Hepatocyte (in vitro differentiated cells): ENCODE measurements at places on chromosomes 11 and 22.

GRCh38 chr22:20145206-20145831 lies 5.5 kb downstream of the CCDC188 start:
- no peak for DNase-seq

DNA sequence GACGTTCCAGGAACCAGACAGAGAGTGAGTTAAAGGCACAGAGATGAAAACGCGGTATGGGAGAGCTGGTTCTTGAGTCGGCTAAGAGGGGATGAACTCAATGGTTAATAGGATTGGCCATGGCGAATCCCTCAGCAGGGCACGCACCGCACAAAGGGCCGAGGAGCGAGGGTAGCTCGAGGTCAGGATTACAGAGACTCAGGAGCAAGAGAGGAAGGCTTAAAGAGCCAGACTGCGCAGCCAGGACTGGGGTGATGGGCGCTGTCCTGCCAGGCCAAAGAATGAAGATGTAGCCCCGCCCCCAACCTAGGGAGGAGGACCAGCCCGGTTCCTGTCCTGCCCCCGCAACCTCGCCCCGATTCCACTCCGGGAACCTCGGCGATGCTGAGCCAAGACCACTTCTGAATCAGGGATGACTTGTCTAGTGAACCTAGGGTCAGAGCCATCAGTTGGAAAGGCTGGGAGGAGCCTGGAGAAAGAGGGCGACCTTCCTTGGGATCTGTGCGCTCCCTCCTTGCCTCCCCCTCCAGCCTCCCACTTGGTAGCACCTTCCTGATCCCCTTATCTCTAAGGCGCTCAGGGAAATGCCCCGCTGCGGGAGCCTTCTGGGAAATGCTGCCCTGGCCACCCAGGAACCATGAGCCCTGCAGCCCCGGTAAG lies at the start of gene PLEKHB1:
Gene PLEKHB1 (plus strand): TSS at position 610 of the 660 bp plus-strand sequence. CDS start 28 bp downstream, at position 638.
- DNase-seq = peak; percentile 60

DNA sequence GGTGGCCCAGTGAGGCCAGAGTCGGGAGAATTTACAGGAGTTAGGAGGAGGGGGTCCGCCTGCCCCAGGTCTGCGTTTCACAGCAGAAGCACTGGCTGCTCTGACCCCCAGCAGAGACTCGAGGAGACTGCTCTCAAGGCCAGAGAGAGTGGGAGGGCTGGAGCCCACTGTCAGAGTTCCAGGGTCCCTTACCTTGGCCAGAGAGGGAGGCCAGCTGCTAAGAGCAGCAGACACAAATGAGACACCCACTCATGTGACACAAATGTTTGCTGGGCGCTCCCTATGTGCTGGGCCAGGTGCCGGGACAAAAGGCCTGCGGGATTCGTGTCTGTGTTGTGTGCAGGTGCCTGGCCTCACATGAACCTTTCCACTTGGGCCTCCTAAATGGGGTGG lies 2.8 kb upstream of the TNFRSF13C start:
- no peak for DNase-seq

DNA sequence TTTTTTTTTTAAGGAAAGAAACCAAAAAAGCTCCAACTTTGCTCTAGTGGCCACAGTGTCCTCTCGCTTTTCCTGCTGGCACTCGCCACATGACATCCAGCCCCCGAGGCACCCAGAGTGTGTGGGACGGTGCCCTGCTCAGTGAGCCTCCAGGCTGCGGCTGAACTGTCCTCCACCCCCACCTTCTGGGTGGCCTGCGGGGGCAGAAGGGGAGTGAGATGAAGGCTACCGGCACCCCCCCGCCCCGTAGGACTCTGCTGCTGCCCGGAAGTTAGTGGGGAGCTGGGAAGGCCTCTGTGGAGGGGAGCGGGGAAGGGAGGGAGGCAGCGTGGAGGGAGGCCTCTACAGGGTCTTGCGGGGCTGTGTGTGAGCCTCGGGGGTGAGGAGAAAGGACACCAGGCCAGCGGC lies 264.4 kb downstream of the CTTN start:
- DNase-seq = no peak

GRCh38 chr11:64352995-64353714 lies 5.8 kb upstream of the RPS6KA4 start:
- DNase-seq = peak; percentile 4

DNA sequence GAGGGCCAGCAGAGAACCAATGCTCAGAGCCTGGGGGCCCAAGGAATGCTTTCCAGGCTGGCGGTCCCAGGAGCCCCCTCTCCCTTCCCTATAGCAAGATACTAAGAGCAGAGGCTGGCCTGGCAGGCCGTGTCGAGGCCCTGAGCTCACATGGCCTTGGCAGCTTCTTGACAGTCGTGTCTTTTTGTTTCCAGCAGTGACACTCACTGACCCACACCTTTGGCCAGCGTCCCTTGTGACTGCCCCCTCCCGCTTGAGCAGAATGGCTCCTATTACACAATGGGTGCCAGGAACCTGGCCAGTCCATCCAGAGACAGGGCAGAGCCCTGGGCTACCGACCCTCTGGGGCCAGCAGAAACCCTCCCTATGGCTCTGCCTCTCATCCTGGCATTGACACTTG lies 6.4 kb upstream of the CCND1 start:
- DNase-seq = no peak

DNA sequence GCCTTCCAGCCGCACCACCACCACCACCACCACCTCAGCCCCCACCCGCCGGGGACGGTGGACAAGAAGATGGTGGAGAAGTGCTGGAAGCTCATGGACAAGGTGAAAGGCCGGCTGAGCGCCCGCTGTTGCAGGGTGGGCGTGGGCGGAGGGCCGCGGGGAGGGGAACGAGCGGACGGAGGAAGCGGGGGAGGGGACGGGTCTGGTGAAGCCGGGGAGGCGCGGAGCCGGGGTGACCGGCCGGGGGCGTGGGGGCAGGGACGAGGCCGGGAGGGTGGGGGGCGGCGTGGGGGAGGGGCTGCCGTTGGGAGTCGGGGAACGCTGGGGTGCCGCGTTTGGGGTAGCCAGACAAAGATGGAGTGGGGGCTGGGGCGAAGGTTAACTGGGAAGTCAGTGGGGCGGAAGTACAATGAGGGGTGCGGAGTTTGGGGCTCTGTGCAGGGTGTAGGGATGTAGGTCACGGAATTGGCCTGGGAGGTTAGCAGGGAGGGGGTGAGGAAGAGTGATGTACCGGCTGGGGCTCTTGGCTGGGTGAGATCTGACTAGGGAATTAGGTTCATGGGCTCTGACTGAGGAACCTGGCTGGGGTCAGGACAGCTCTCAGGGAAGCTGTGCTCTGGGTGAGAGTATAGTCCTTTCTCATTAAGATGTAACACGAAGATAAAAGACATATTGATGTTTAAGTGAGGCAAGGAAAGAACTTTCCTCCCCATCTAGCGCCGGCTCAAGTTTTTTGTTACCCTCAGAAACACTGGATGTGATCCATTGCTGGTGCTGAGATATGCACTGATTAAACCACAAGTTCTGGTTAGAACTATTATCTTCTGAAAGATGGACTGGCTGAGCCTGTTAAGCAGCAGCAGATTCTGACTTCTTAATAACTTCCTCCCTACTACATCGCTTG lies 624 bp downstream of the CBL start:
- peak; percentile 72 for DNase-seq

- DNase-seq = no peak
Measured at GRCh38 chr11:64206457-64207255, at the start of gene FERMT3. FERMT3 (plus strand) TSS chr11:64206721; CDS start chr11:64207365, 644 bp downstream.

- no peak for DNase-seq
Measured at GRCh38 chr11:19680829-19681368, 31.7 kb upstream of the NAV2 start.

GRCh38 chr22:27986937-27987336 lies 67.9 kb upstream of the PITPNB start:
- no peak for DNase-seq

DNA sequence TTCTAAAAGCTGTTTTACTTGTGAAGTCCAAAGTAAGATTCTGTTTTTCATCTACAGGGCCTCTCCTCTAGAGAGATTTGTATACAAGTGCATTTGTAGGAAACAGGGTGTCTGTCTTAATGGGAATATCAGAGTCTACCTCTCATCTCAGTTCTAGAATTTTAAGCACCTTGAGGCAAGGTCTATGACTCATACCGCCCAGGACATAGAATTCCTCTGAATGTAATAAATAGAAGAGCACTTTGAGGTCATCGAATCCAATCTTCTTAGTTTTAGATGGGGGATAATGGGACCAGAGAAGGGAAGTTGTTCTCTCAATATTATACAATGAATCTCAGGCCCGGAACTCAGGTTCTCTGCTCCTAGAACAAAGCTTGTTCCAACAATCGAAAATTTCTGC lies 101.8 kb upstream of the TIMP3 start:
- DNase-seq = no peak

DNA sequence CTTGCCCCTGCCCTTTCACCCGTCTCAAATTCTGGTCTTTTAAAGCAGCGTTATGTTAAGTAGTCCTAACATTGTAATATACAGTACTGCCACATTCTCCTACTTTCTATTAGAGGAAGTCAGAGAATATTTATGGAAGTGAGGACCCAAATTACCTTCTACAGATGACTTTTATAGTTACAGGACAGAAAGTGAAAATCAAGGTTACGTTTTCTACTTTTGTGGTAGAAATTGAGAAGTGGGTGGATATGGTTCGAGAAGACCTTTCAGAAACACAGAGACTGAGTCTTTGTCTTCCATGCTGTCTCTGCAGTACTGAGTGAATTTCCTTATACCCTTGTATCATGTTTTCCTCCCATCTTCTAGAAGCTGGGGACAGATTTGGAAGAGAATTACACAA lies 17.1 kb downstream of the SC5D start:
- no peak for DNase-seq

GRCh38 chr11:10979529-10979928 lies 121.7 kb upstream of the ZBED5 start:
- DNase-seq = no peak

- DNase-seq = peak; percentile 52
Measured at GRCh38 chr22:31556627-31557203, 60.4 kb downstream of the SFI1 start.

GRCh38 chr11:128302425-128303186 lies 284.8 kb downstream of the ETS1 start:
- no peak for DNase-seq

- no peak for DNase-seq
Measured at GRCh38 chr22:20378110-20378509, 15.8 kb upstream of the ZNF74 start.

GRCh38 chr22:29443452-29443851 lies 5.1 kb downstream of the RFPL1 start:
- no peak for DNase-seq

DNA sequence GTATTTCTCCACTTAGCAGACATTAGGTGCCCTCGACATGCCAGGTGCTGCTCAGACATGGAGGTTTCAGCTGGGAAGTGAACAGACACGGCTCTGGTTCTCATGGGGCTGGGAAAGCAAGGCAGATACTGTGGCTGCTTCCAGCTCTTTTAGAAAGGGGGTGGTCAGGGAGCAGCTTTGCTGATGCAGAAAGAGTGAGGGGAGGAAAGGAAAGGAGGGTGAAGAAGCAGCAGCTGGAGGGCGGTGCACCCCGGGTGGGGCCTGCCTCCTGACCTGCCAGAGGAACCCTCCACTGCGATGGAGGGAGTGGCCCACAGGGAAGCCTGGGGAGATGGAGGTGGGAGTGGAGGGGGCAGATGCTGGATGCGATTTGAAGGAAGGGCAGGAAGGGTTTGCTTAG lies 76.8 kb downstream of the MORC2 start:
- DNase-seq = no peak

GRCh38 chr22:20011993-20012740 lies 4.5 kb downstream of the ARVCF start:
- DNase-seq = no peak

GRCh38 chr11:128865490-128865889 lies 1.6 kb downstream of the KCNJ1 start:
- no peak for DNase-seq

DNA sequence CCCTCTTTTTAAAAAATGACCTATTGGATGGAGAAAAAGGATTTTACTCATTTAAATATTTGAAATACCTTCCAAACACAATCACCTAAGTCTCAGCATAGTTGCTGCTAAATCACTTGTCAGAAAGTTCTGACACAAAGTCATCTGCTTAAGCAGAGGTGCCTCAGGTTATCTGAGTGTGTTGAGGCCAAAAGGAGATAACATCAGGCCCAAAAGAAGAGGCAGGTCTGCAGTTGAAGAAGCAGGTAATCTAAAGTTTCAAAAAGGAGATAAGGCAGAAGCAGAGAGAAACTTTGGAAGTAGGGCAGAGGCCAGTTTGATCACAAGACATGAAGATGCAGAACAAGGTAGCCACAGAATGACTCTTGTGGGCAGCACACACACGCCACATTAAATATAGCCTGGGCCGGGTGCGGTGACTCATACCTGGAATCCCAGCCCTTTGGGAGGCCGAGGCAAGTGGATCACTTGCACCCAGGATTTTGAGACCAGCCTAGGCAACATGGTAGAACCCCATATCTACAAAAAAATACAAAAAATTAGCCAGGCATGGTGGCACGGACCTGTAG lies 175.7 kb upstream of the API5 start:
- DNase-seq = peak; percentile 16

- no peak for DNase-seq
Measured at GRCh38 chr11:122897606-122898210, 15.1 kb downstream of the JHY start.

GRCh38 chr11:112801817-112802088 lies 159.5 kb upstream of the NCAM1 start:
- no peak for DNase-seq

GRCh38 chr22:42865536-42865935 lies 8.5 kb upstream of the ARFGAP3 start:
- DNase-seq = no peak

DNA sequence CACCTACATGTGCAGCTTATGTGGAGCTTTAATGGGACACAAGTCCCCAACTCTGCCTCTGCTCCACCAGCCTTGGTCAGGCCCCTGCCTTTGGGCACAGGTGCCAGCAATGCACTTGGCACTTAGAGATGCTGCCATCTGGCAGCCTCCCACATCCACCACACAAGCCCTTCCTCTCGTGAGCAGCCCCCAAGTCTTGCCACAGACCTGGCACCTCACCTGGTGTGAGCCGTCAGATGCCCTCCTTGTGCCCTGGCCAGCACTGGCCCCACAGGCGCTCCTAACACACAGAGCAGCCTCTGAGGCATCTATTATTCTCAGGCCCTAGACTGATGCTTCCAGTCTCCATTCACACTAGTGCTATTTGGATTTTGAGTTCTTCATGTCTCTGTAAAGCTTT lies 24.5 kb upstream of the SERPIND1 start:
- DNase-seq = no peak

GRCh38 chr22:30880181-30880601 lies 88.4 kb downstream of the MORC2 start:
- DNase-seq = no peak

GRCh38 chr22:38951734-38952133 lies 5.7 kb upstream of the APOBEC3A start:
- no peak for DNase-seq

DNA sequence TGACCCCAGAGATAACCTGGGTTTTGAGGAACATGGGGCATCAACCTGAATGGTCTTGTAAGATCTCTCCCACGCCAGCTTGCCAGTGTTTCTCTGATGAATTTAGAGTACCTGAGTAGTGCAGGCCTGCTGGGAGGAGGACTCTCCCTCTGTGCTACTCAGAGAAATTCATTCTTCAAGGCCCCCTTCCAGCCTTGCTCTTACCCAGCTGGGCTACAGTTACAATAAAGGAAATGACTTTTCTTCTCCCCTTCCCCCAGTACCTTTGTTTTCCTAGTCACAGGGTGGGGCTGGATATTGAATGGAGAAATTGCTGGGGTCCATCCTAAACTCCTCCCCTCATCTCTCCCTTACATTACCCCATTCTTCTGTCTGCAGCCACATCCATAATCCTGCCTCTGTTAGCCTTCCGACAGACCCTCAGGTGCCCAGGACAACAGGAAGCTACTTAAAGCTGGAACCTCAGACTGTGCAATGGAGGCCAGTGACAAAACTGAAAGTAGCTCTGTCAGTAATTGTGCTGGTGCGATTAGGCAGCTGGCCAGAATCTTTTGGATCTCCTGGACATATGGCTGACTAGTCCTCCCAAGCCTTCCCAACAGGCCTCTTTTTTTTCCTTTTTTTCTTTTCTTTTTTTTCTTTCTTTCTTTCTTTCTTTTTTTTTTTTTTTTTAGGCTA lies 17.4 kb downstream of the LIMK2 start:
- no peak for DNase-seq
